ENCODE measurements at places on chromosomes 12 and 14.

DNA sequence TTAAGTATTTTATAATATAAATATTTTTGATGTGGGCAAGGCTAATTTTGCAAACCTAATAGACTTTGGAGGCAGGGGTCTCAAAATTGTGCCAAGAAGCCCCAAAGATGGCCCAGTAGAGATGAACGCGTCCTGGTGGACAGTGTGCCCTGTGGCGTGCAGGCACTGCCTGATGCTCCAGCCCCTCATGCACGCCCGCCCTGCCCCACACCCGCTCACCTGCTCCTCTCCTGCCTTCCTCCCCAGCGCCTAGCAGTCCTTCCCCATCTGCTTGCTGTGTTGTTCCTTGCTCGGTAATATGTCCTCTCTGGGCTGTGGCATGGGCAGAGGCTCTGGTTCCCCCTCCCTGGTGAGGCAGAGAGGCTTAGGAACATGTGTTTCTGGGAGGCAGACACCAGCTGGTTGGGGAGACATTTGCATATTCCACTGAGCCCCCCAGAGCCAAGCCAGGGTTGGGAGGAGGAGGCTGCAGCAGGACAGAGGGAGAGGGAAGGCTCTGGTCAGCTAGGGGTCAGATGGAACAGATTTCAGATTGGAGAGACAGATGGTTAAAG, 46.8 kb upstream of the GPATCH2L start:
- DNase-seq, result no peak

- no peak for DNase-seq
These were observed 239.4 kb upstream of the KRR1 start for GRCh38 chr12:75750716-75751306.

GRCh38 chr12:105679982-105680381, 349.5 kb downstream of the C12orf75 start:
- DNase-seq, result no peak

- no peak for DNase-seq
These were observed 1.8 kb downstream of the PPP1R1A start for GRCh38 chr12:54586620-54587019.

DNA sequence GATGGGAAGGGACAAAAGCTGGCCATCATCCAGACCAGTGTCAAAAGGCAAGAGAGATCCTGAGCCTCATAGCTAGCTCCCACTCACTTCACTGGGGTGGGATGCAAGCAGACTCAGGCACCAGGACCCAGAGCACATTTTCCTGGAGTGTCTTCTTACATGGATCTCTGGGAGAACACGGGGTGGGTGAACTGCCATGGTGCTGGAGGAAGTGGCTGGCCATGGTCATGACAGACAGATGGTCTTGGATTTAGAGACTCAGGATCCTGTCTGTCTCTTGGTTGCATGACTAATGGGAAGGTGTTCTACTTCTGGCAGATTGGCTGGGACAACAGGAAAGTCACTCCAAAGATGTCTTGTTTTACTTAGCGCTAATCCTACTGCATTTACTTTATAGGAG, 311.5 kb downstream of the ATP23 start:
- DNase-seq, result no peak

DNA sequence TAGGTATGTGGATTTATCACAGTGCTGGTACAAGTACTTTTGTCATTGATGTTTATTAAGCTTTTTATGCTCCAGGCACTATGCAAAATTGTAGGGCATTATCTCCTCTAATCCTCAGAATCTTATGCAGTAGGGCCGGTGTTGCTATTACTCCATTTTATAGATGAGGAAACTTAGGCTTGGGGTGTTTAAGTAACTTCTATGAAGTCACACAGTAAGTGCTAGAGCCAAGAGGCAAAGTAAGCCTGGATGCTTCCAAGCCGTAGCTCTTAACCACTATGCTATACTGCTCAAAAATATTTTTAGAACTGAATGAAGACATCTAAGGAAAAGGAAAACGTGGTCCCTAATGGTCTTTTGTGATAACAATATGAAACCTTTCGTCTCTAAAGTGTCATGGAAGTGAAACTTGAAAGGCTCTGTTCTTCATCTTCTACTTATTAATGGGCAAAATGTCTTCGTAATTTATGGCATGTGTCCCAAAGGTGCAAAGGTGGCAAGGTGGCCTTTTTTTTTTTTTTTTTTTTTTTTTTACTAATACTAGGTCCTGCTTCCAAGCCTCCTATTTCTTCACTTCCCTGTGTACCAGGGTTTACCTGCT, 85.2 kb downstream of the ETV6 start:
- DNase-seq, result no peak
